Eye (tissue), 1 donor: ENCODE measurements at places on chromosomes 7 and 10.
A peak's percentile ranks its signal among the peaks of the same experiment; 100 is the strongest.

DNA sequence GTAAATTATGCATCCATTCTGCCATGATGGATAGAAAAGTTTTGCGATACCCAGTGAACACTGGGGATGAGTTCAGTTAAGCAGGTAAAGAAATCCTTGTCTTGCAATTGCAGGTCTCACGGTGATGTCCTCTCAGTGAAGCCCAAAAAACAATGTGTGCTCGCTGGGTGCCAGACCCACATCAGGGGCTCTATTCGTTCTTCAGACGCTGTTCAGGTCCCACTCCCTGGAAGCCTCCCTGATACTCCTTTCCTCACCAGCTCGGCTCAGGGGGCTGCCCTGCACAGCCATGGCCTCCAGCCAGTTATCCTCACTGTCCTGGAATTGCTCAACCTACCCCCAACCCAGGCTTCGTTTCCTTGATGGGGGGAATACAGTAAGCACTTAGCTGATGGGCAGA, 323.5 kb downstream of the ADARB2 start:
- DNase-seq, result no peak

GRCh38 chr10:120011359-120012130, 119.0 kb downstream of the SEC23IP start:
- DNase-seq, result peak; percentile 24

DNA sequence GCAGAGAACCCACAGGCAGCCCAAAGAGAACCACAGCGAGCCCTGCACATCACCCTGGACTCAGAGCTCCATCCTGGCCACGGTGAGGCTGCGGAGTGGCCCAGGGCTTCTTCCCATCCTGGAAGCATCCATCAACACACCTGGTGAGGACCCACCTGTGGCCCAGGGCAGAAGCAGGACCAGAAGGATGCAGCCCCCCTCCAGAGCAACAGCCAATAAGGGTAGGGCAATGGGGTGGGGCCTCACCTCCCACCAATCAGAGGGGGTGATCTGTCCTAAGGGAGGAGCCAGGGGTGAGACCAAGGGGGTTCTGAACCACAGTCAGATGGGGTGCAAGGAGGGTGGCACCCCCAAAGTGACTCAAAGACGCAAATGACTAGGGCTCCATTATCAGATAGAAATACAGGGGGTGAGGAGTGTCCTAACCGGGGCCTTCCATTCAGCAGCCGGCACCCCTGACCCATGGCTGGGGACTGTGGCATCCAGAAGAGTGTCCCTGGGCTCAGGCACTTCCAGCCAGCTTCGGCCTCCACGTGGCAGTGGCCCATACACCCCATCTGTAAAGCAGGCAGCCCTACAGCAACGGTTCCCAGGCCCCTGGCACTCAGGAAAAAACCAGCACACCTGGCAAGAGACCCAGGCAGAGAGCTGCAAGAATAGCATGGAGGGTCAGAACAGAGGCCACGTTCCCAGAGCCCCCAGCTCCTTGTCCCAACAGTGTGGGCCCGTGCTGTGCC, 36.9 kb downstream of the STK32C start:
- no peak for DNase-seq

DNA sequence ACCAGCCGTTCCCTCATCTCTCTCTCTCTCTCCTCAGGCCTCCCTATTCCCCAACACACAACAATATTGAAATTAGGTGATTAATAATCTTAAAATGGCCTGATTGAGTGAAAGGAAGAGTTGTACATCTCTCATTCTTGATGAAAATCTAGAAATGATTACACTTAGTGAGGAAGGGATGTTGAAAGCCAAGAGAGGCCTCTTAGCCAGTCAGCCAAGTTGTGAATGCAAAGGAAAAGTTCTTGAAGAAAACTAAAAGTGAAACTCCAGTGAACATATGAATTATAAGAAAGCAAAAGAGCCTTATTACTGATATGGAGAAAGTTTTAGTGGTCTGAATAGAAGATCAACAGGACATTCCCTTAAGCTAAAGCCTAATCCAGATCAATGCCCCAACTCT, 695.1 kb downstream of the GRID1 start:
- no peak for DNase-seq

DNA sequence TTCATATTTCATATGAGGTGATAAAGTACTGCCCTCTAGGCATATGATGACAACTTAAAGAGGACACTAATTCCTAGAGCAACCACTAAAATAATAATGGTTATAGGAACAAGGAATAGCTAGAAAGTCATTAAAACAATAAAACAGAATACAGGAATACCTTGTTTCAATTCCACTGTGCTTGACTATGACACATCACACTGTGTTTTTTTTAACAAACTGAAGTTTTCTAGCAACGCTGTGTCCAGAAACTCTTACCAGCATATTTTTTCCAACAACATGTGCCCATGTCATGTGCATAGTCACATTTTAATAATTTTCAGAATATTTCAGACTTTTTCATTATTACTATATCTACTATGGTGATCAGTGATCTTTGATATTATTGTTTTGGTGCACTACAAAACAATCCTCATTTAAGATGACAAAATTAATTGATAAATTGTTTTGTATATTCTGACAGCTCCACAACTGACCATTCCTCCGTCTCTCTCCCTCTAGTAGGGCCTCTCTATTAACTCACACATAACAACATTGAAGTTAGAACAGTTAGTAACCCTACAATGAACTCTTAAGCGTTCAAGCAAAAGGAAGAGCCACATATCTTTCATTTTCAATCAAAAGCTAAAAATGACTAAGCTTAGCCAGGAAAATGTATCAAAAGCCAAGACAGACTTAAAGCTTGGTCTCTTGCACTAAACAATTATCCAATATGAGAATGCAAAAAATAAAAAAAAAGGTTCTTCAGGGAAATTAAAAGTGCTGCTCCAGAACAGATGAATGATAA, 85.8 kb downstream of the SNX13 start:
- no peak for DNase-seq

DNA sequence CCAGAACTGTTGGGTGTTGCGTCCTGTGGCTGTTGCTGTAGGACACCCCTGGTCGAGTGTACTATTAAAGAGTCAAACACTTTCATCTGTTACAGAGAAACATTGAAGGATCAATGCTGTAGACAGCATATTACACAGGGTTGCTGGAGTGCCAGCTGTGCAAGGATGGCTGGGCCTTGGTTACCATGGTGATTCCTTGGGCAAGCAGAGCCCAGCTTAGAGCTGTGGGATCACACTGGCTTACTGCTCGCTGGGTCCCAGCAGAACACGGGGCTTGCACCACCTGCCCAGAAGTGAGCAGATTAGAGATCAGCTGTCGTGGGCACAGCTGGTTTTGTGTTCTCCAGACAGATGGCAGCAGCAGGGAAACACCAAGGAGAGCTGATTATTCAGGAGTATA, 76.0 kb downstream of the GPR141 start:
- peak; percentile 83 for DNase-seq

DNA sequence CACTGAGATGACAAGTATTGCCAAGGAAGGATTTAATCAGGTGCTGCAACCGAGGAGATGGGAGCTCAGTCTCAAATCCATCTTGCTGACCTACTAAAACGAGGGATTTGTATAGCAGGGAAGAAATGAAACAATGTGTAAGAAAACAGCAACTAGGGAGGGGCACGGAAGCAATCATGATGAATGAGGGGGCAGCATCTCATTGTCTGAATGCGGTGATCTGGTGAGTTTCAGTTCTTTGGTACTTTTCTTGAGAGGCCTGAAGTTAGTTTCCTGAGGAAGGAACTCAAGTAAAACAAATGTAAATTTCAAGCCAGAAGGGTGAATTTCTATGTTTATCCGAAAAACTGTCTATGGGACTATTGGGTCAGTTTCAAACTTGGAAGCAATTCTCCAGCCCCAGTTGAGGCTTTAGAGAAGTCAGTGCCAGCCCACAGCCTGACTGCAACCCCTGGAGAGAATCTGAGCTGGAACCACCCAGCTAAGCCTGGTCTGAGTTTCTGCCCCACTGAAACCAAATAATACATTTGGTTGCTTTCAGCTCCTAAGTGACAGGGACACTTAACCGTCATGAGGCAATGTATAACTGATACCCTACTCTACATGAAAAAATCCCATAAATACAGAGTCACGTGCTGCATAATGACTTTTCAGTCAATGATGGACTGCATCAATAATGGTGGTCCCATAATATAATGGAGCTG, 45.8 kb upstream of the TNS3 start:
- no peak for DNase-seq

DNA sequence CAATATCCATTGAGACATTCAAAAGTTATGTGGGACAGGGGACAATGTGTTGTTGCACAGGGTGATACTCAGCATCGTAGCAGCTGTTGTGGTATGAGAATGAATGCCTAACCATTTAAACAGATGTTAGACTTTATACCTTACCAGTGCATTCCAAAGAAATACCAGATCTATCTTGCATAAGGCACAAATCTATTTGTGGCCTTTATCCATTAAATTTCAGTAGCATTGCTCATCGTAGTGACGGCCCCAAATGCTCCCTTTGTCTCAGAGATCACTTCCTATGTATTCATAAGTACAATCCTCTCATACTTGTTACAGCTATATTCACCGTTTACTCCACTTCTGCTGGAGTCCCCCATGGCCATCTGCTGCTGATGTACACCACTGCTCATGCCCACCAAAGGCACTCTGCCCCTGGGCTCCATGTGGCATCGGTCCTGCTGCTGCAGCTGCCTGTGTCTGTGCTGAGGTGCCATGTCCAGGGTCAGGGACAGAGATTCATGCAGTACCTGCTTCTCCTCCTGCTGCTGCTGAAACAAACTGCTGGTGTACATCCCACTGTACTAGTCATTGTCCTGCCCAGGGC, 96.3 kb downstream of the CPED1 start:
- no peak for DNase-seq

- no peak for DNase-seq
Observed at GRCh38 chr7:78066599-78066998, 268.0 kb downstream of the PHTF2 start.

DNA sequence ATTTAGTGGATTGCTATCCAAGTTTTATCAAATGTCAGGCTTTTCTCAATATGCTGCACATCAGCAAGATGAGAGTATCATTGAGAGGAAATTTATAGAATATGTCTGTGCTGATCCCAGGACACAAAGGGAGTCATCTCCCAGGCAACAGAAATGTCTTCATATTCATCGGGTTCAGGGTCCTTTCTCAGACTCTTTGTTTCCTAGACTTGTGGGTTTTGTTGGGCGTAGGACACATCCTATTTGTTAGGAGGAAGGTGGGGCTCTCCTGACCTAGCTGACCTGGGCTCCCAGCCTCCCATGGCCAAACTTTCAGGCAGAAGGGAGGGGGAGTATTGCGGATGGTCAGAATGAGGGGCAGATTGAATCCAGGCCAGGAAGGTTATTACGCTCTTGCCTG, 22.9 kb upstream of the NPS start:
- no peak for DNase-seq

DNA sequence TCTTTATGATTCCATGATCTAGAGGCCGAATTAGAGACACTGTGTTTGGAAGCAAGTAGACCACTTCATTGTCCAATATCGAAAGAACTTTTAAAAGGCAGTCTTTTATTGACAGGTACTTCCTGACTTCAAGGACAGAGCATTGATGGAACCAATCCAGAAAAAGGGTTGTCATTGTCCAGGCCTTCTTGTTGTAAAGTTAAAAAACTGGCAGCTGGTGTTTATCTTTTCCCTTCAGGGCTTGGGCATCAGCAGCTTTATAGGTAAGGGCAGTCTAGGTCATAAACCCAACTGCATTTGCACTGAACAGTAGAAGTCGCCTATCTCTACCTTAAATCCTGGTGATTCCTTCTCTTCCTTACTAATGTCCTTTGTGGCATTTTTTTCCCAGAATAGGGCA, 95.6 kb downstream of the ST7 start:
- DNase-seq, result no peak

- DNase-seq, result peak; percentile 59
Observed at GRCh38 chr7:66682350-66683093, 53.8 kb downstream of the KCTD7 start.

DNA sequence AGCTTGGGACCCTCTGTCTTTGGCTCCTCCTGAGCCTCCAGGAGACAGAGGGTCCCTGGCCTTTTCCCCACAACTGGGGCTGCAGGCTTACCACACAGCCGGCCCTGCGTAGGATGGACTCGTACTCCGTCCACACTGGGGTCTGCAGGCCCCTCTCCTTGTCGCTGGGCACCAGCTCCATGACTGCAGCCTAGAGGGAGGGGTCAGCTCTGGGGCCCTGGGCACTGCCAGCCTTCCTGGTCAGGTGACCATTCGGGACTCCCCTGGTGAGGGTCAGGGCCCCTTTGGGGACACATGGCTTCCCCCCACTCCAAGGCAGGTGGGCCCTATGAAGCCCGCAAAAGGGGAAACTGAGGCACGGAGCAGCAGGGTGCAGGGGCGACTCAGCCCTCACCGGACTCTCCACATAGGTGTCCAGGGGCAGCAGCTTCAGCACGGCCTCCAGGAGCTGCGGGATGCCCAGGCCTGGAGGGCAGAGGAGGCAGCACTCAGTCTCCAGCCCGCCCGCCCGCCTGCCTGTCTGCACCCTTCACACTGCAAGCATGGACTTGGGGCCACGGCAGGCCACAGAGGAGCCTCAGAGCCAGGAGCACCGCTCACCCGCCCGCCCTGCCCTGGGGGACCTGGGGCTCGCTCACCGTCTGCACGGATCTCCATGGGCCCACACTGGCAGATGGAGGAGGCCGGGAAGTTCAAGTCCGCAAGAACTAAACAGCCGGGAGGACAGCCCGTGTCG, 1.1 kb downstream of the FUOM start:
- no peak for DNase-seq

- DNase-seq, result no peak
Observed at GRCh38 chr7:144830024-144830785, 5.6 kb downstream of the TPK1 start.

GRCh38 chr7:155579565-155579964, 33.2 kb upstream of the CNPY1 start:
- no peak for DNase-seq

GRCh38 chr7:44574287-44574872, 672 bp upstream of the DDX56 start:
- no peak for DNase-seq

GRCh38 chr7:92025260-92025659, 84.6 kb downstream of the AKAP9 start:
- DNase-seq, result no peak

DNA sequence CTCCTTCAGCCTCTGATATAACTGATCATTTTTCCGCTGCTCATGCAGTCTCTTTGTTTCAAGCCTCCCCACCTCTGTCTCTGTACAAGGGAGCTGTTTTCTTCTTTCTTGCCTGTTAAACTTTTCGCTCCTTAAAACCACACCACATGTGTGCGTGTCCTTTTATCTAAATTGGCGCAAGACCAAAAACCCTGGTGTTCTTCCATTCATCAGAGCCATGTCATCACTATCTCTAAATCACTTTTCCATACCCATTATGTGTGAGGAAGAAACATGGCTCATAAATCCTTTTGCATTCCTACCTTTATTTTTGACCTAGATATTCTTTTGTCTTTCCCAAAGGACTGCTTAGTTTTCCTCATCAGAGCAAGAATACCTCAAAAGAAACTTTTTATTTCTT, 239.0 kb upstream of the IMMP2L start:
- no peak for DNase-seq

- no peak for DNase-seq
Observed at GRCh38 chr7:24301703-24302102, 17.7 kb downstream of the NPY start.

- no peak for DNase-seq
Observed at GRCh38 chr10:79420974-79421688, 24.3 kb downstream of the ZCCHC24 start.

- DNase-seq, result peak; percentile 56
Observed at GRCh38 chr10:131238669-131239280, 72.7 kb downstream of the TCERG1L start.
